ENCODE measurements at places on chromosomes 6 and 20.

DNA sequence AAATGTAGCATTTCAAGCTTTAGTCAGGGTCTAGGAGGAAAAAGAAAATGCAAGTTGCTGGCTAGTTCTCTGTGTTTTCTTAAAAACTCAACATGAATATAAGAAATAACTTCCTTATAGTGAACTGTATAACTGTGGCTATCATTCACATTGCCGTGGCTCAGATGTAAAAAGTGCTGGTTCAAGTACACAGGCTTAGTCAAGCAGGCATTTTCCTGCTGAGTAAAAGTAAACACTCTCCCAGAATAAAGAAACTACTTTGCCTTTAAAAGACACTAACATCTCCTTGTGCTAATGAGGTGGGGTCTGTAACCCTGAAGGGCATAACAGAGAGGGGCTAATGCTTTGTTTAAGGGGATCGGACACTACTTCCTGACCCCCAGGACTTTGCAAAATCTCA is 3.3 kb downstream of the ATP5F1E start:
- no peak for DNase-seq

DNA sequence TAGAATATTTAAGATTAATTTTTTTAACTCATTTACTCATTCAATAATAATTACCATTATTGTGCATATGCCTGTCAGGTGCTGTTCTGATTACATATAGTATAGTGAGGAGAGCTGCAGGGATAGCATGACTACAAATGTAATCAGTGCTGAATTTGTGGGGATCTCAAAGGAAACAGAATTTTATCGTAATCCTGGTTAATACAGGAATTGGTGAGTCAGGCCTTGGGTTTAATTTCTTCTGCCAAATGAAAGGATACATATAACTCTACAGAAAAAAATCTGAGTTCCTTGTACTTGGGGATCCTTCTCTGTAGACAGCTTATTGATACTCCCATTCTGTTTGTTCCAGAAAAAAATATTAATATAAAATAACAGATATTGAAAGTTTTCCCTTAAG is 297.2 kb downstream of the GJA1 start:
- no peak for DNase-seq

- no peak for DNase-seq
These were observed 299.1 kb upstream of the ID4 start for GRCh38 chr6:19538096-19538495.

DNA sequence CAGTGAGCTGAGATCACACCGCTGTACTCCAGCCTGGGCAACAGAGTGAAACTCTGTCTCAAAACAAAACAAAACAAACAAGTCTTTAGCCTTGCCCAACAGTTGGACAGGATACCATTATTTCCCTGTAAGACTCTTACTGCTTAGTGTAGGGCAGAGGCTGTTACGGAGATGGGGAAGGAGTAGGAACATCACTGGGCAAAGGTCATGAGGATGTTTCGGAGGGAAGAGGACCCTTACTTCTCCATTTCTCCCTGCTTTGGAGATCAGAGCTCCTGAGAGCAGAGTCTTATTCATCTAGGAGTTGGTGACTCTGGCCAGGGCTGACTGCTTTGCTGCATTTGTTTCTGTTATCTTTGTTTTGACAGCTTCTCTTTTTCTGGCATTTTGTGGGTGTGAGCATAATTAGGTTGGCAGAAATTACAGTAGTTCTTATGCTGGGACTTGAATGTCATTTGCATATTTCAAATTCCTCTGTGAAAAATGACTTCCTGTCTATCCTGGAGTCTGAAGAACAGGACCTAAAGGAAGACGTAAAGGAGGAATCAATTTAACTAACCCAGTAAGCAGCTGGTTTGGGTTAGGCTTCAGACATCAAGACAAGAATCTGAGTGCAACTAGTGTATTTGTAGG is 89.0 kb downstream of the CDS2 start:
- DNase-seq, result no peak

- DNase-seq, result no peak
These were observed 181.6 kb upstream of the RNF217 start for GRCh38 chr6:124780623-124781022.

DNA sequence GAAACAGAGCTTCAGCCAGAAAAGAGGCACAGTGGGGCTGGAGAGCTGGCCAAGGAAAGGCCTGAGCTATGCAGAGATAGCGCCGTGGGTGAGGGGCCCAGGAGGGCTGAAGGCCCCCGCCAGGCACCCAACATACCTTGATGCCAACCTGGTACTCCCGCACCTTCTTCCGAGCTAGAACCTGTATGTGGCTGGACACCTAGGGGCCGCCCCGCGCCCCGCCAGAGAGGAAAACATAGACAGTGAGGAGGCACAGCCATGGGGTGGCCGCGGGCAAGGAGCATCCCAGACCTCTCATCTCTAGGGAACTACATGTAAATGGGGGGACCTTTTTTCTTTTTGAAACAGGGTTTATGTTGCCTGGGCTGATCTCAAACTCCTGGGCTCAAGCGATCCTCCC is 12.0 kb downstream of the RPL10A start:
- DNase-seq, result no peak

DNA sequence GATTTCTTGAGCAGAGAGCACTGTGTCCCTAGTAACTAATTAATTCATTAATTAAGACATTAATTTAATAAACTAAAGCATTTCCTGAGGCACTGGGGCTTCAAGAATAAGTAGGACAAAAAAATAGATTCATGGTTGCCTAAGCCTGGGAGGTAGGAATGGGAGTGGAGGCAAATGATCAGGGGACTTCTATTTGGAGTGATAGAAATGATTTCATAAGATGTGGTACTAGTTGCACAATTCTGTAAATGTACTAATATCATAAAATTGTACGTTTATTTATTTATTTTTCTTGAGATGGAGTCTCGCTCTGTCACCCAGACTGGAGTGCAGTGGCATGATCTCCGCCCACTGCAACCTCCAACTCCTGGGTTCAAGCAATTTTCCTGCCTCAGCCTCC is 287.2 kb downstream of the KHDC1L start:
- DNase-seq, result no peak

- no peak for DNase-seq
These were observed 298.1 kb downstream of the TFAP2B start for GRCh38 chr6:51116723-51117122.

DNA sequence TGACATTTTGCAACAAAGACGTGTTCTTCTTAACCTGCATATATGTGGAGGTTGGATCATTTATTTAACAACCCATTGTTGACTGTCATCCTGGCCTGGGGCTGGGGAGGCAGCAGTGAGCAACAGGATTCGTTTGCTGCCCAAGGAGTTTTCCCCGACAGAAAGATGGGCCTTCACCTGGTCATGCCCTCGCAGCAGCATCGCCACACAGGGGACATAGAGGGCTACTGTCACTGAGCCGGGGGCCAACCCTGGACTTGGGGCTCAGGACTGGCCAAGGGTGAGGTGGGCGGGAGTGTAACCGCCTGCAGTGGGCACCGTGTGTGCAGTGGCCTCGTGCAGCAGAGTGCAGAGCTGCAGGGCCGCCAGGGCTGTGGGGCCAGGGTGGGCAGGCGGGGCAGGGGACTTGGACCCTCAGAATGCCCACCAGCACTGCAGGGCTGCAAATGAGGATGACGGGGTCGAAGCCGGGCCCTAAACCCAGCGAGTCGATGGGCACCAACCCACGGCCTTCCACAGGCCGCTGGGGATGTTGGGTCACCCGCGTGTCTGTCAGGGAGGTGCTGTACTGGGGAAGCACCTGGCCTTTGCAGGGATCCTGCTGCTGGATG is 11.8 kb downstream of the DUSP22 start:
- no peak for DNase-seq

GRCh38 chr6:2857185-2857579 is 15.5 kb upstream of the SERPINB1 start:
- DNase-seq, result no peak

GRCh38 chr6:127092466-127092865 is 26.0 kb upstream of the RSPO3 start:
- DNase-seq, result no peak

DNA sequence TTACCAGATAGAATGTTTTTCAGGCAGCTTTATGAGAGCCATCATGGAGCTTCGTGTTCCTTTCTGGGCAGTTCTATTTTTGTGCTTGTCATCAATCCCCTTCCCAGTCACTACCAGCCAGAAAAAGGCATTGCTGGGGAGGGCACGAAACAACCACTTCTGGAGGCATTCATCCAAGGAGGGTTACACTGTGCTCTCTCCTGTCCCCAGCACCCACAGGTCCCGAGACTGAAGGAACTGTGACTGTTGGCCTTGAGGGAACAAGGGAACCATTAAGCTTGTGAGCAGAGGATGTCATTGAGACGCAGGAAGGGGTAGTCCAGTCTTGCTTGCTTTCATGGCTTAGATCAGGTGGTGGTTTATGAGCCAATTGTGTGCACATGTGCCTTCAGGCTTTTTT is 20.1 kb upstream of the ENPP5 start:
- no peak for DNase-seq

DNA sequence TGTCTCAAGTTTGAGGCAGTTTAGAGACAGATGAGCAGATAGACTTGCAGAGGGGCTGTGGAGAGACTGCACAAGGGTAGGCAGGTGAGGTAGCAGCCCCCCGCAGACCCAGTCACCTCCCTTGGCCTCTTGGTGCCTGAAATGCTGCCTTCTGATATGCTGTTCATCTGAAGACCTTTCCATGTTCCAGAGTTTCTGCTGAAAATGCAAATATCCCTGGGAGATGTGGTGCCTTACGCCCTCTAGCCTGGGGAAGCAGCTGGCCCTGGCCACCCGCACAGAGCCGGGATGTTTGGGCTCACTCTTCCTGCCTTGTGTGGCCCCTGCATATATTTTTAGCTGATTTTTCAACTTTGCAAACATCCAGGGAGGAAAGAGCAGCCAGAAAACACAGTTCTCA is 51.4 kb downstream of the TMEM242 start:
- no peak for DNase-seq

DNA sequence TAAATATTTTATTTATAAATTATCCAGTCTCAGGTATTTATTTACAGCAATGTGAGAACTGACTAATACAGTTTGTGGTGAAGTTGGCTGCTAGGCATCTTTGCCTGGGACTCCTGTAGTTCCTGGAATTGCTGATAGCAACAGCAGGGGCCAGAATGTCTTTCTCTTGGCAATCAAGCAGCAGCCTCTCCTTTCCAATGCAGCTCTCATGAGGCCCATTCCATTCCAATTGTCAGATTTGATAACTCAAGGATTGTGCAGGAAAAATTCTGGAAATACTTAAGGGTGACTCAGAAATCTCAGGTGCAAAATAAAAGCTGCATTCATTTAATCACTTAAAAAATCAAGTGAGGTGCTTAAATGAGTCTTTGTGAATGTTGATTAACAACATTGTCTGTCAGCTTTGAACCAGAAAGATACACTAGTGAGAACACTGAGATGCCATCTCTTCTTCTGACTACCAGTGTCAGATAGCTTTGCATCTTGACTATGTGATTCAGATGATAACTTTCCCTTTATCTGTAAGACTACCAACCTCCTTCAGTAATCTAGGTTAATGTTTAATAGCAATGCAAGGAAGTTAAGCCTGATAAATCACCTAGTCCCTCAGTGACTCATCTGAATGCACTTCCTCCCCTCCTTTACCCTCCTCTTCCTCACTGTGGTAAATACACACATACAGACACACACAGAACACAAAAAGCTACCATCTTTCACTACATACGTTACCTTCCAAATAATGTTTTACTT is 32.1 kb upstream of the COL21A1 start:
- DNase-seq, result no peak

- no peak for DNase-seq
These were observed 83.3 kb upstream of the SIRPA start for GRCh38 chr20:1811621-1812498.

- no peak for DNase-seq
These were observed 5.0 kb downstream of the CST4 start for GRCh38 chr20:23683807-23684206.

DNA sequence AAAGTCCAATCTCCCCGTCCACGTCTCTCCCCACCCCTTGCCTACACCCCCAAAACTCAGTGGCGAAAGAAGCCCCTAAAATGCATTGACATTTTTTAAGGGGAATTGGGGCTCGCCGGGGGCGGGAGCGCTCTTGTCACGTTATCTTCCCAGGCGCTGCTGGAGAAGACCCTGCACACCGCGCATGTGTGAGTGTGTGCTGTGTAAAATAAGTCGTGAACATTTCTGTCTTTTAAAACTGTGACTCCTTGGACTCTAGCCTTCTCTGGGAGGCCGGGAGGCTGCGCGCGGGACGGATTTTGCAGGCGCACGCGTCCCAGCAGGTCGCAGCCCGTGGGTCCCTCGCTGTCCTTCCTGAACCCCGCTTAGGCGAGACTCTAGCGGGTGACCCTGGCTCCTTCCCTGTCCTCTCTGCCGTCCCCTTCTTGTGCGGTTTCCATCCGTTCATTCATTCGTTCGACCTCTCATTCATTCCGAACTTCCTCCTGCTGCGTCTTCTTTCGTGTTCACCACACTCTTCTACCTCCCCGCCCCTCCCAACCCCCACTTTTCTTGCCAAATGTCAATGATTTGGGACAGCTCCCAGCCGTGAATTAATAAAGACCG is 2.2 kb downstream of the NRN1 start:
- no peak for DNase-seq

- DNase-seq, result no peak
These were observed 15.7 kb downstream of the ATG5 start for GRCh38 chr6:106309766-106310373.

GRCh38 chr20:3786126-3786484 is 435 bp downstream of the CENPB start:
- DNase-seq, result no peak

- no peak for DNase-seq
These were observed 222.2 kb downstream of the PREX1 start for GRCh38 chr20:48605364-48606171.

DNA sequence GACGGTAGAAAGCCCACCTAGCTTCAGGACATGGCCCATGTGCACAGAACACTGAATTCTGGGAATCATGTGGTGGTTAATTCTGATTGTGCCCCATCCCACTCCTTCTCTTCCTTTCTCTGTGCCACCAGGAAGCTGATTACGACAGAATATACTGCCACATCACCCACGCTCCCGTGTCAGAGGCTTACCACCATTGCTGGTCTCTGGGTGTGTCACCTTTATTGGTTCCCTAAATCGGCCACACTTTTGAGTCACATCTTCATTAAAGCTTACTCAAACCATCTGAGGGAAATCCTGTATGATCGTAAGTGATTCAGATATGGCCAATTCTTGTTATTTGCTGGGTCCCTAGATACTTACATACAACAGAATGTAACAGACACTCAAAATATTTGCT is 3.1 kb downstream of the TRMT6 start:
- DNase-seq, result no peak

- no peak for DNase-seq
These were observed 8.8 kb downstream of the RSPH3 start for GRCh38 chr6:158991017-158991723.
